ENCODE measurements at places on chromosomes 5 and 9.

DNA sequence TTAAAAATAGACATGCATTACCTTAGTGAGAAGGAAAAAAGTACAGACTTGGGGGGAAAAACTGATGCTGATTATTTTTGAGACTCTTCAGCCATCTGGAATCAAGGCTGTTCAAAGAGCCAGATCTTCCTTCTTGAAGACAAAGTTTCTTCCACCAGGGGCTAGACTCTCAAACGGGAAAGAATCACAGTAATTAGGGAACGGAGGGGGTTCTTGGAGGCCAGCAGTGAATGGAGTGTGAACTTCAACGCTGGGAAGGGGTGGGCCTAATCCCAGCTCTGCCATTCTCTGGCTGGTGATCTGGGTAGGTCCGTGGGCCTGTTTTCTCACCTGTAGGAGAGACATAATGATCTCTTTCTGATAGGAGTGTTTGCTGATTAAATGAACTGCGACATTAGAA is 21.1 kb upstream of the LHX2 start:
- DNase-seq, result no peak

DNA sequence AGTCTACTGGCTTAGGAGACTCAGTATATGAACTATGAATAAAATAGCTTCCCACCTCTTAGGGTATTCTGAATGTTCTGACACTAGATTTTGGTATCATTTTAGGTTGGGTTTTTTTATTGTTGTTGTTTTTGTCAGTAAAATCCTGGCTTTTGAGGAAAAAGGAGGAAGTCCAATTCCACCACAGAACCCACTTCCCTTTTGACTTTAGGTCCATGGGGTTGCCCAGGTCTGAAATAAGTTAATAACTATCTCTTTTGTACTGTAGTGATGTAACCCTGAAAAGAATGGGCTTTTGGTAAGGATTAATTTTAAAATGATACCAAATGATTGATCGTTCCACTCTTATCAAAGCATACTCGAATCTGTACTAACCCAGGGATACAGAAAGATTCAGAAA is 29.1 kb upstream of the IL12B start:
- DNase-seq, result no peak

DNA sequence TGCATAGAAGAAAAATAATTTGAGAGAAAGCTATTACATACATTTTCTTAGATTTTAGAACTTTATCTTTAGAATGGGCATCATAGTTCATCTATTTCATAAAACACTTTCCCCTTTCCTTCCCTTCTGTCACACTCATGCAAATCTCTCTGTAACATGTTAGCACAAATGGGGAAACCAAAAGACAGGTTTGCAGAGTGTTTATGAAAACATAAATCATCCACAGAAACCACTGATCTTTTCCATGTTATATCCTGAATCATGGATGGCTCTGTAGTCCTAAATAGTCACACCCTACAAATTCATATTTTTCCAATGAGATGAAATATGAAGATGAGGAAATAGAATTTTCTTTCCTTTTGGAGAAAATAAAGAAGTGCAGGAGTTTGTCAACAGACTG is 122.9 kb upstream of the PTGER4 start:
- DNase-seq, result no peak

GRCh38 chr5:53733853-53734252 is 173.4 kb downstream of the NDUFS4 start:
- DNase-seq, result no peak

DNA sequence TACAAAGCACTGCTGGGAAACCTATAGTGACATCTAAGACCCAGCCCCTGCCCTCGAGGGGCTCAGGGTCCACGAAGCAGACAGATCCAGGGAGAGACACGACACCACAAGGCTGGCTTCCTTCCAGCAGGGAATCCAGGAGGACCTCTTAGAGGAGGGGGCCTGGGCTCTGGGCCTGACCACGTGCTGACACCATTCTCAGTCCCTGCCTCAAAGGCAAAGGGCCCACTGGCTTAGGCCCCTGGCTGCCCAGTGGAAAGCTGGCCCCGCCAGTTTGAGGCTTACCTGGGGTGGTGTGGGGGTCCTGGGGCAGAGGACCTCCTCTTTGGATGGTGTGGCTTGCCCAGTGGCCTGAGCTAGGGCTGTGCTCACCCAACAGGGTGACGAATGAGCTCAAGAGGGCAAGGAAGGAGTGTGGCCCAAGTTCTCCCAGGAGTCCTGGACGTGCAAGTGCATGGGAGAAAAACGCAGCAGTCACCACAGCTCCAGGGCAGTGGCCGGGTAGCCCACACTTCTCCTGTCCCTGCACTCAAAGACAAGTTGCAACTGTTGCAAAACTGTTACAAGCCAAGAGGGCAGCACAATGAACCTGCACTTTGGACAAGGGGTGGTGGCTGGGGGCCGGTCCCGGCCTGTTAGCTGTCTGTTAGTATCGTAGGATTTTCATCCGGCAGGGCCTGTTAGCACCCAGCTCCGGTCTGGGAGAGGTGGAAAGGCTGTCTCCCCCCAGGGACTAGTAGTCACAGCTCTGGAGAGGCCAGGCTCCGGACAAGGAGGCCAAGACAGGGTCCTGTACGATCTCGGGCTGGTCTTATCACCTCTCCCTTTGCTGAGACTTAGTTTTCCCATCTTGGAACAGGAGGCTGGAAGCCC is 1.5 kb upstream of the SARDH start:
- DNase-seq, result no peak

DNA sequence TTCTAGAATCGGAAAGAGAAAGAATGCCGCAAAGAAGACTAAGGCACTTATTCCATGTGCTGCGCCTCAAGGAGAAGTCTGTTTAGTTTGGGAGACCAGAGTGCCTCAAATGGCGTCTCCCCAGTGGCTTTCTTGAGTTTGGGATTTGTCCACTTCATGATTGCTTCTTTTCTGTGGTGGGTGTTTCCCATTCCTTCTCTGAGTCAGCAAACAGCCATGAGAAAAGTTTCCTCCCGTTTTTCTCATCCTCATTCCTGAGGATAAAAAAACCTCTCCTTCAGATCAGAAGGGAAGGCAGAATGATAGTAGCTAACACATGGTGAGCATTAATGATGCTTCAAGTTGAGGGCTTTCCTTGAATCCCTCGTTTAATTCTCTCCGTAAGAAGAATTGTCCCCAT is 275.9 kb upstream of the WWC1 start:
- peak; percentile 20 for DNase-seq

DNA sequence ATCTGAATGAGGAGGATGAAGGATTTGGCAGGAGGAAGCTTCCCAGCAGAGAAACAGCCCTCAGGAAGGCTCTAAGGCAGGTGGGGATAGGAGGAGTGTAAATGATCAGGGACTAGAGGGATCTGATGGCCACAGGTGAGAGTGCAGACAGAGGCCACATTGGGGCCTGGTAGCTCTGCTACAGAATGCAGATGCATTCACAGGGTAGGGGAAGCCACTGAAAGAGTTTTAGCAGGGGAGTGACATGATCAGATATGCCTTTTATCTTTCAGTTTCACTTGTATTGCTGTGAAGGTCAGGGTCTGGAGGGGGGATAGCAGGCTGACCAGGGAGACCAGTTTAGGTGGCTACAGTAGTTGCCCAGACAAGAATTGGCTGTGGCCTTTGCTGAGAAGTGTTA is 3.0 kb downstream of the TXNDC15 start:
- no peak for DNase-seq

- DNase-seq, result no peak
Observed at GRCh38 chr5:76351577-76351976, 51.5 kb upstream of the IQGAP2 start.

DNA sequence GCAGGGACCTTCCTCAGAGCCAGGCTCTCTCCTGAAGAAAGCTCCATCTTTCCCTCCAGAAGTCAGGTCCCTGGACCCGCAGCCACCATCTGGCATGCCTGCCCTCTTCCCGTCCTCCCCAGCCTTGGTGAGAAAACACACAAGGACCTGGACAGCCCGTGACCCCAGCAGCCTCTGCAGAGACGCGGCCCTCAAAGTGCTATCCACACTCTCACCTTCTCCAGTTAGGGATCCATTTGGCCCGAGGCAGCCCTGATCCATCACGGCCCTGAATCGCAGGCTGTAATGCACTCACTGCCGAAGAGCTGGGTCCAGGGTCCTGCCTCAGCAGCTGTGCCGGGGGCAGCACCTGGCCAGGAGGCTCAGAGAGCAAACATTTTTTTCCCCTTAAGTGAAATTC is 185.1 kb downstream of the OLFM1 start:
- DNase-seq, result no peak

DNA sequence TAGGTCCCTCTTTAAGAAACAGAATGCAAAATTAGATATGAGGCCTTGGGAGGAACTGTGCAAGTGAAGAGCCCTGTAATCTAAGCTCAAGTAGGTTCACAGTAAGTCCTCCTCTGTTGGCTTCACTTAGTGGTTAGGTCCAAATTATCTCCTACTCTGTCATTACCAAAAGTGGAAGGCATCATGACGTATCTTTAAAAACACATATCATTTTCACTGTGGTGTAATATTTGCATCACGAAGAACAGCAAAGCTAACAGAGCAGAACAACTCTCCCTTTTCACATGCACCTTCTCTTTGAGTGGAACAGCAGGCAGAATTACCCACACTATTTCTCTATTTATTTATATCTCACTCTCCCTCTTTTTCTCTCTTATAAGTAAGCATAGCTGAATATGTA is 240.5 kb upstream of the CCNH start:
- DNase-seq, result no peak

GRCh38 chr9:120830151-120830550 is 12.6 kb downstream of the PSMD5 start:
- no peak for DNase-seq

DNA sequence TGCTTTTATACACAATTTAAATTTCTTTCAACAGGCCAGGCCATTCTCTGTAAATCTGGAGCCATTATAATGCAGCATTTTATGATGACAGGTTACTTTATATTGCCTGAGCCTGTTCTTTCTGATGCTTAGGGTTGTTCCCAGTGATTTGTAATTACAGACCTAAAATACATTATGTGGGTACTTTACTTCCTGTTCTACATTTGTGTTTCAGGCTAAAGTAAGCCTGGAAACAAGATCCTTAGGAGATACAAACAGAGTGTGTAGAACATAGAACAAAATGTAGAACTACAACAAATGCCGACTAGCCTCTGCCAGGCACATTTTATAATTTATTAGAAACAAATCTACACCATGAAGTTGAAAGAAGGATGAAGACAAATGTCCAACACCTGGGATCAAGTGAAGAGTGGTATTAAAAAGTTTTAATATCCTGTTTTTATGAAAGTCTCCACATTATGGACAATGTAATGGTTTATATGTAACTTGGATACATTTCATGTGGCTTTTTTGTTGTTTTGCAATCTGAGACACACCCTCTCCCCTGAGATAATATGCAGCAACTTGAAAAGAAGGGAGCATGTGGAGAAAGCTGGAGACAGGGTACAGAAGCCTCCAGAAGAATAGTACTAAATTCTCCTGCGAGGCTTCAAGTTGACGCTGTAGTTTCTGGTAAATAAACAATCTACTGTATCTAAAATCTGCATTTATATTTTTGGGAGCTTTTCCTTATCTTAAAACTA is 46.9 kb downstream of the VCAN start:
- DNase-seq, result no peak

- no peak for DNase-seq
Observed at GRCh38 chr5:121189342-121190305, 662.1 kb upstream of the FTMT start.

DNA sequence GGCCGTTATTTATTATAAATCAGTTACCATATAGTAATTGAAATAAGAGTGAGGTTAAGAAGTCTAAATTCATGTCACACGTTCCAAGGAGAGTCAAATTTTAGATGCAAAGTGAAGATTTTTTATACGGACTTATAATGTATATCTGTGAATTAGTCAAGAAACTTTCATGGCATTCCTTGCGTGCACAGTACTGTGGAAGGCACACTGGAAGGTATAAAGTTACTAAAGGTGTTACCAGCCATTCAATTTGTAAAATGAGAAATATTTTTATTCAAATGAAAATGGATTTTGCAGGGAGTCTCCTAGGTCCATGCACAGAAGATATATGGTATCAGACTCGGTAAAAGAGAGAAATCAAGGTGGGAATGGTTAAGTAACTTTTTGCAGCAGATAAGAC is 408.1 kb upstream of the CTNND2 start:
- DNase-seq, result no peak

DNA sequence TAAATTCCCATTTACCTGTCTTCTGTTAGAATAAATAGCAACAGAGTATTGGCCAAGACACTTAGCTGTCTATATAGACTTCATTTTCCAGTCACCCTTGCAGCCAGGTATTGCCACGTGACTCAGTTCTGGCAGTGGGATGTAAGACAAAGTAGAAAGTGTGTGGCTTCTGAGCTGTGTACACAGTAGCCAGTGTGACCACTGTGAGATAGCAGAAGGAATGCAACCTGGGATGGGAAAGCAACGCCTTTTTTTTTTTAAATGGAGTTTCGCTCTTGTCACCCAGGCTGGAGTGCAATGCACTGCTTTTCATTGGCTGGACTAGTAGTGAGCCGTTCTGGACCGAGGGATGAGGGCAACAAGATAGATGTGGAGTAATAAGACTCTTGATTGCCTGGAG is 64.5 kb upstream of the UBTD2 start:
- no peak for DNase-seq

DNA sequence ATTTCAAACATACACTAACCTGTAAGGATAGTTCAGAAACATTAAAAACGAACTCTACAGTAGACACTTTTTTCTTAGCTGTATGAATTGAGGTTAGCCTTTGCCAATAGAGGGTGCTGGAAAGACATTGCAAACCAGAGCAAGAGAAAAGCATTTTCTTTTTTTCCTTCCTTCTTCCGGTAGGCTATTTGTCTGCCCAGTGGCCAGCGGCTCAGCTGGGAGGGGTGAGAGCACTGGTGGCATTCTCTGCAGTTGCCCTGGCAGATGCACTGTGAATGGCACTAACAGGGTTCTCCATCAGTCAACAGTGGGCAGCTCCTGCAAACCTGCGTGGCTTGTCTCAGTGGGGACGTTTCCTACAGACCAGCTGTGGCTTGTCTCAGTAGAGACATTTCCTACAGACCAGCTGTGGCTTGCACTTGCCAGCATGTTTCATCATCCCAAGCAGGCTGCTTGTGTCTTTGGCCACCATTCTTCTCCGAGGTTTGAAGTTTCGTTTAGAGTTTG is 984.5 kb upstream of the CDH18 start:
- DNase-seq, result peak; percentile 62

GRCh38 chr5:142998316-142999020 is 228.3 kb downstream of the ARHGAP26 start:
- DNase-seq, result no peak

GRCh38 chr5:72651779-72652178 is 144.6 kb upstream of the ZNF366 start:
- DNase-seq, result no peak

DNA sequence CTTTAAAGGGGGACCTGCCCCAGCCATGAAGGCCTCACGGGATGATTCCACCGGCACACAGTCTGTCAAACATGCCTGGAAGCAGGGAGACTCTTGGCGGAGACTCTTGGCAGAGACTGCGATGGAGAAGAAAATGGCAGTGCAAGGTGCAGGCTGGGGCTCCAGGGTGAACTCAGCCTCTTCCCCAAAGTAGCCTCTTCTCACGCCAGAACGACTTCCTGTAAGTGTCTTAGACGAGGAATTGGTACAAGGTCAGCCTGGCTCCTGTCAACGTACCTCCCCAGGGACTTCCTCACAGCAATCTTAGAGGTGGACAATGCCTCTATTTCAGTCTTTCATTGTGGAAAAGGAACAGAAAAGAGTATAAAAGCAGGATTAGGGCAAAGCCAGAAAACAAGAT is 109.3 kb downstream of the UGCG start:
- DNase-seq, result no peak
